ENCODE measurements at places on chromosomes 2 and 18. TPM values are rescaled to one million over a fixed set of nuclear protein-coding genes. Genes with fewer than 3 reads are reported as not detected.

GRCh38 chr18:48183613-48184012 lies 225.6 kb downstream of the ZBTB7C start:
- no peak for DNase-seq

GRCh38 chr2:113137827-113138226 lies 10.4 kb downstream of the IL1RN start:
- DNase-seq: no peak

GRCh38 chr18:47244086-47244485 lies 7.4 kb downstream of the SKOR2 start:
- no peak for DNase-seq

DNA sequence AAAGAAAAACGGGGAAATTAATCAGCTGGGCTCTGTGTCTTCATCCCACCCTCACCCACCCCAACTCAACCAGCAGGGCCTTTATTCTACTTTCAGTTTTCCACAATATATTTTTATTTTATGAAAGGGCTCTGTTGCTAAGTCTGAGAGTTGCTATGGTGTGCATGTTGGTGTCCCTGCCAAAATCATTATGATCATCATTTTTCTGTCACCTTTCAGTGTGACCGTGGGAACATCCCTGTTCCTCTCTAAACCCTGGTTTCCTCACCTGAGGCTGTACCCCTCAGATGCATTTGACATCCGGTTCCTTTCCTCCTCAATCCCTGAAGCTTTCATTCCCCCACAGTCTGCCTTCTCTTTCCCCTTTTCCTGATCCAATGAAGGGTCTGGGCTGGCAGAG lies 180.5 kb downstream of the ZFP36L2 start:
- no peak for DNase-seq

DNA sequence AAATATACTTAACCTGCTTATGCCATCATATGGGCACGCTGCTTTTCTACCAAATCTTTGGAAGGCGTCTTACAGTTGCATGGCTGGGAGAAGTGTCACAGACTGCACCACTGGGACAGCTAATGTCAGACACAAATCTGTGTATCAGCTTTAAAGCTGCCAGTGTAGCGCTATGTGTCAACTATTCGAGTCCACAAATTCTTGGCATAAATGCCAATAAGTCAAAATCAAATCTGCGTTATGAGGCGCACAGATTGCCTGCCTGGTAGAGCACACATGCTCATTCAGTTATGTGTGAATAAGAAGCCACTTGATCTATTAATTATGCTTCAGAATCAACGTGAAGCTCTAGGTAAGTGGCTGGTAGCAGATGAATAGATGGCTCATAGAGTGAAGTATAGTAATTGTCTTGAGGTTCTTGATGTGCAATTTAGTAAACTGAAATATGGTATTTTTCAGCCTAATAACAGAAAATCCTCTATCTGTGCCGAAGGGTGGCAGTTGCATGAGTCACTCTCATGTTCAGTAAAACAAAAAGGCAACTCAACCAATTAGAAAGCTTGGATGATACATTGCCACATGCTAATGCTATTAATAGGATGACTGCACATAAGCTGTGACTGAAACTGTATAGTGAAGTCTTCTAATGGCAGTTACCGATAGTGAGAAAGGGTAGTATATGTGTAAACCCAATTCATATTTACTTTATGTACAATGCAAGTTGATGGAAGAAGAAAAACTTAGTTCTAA lies 52.0 kb downstream of the DCC start:
- no peak for DNase-seq

DNA sequence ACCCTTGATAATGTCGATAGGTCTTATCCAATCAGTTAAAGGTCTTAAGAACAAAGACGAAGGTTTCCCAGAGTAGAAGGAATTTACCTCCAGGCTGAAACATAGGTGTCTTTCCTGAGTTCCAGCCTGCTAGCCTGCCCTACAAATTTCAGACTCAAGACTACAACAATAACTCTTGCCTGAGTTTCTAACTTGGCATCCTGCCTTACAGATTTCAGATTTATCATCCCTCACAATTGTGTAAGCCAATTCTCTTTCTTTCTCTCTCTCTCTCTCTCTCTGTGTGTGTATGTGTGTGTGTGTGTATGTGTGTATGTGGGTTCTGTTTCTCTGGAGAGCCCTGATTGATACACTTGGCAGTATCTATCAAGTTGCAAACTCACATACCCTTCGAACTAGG lies 37.2 kb upstream of the B4GALT6 start:
- DNase-seq: no peak

GRCh38 chr2:99181624-99182000 lies 628 bp downstream of the MRPL30 start:
- no peak for DNase-seq

GRCh38 chr2:30706534-30707303 lies 100.5 kb downstream of the CAPN13 start:
- peak; percentile 75 for DNase-seq

- DNase-seq: no peak
Observed at GRCh38 chr2:183244300-183244844, 120.1 kb downstream of the NUP35 start.

DNA sequence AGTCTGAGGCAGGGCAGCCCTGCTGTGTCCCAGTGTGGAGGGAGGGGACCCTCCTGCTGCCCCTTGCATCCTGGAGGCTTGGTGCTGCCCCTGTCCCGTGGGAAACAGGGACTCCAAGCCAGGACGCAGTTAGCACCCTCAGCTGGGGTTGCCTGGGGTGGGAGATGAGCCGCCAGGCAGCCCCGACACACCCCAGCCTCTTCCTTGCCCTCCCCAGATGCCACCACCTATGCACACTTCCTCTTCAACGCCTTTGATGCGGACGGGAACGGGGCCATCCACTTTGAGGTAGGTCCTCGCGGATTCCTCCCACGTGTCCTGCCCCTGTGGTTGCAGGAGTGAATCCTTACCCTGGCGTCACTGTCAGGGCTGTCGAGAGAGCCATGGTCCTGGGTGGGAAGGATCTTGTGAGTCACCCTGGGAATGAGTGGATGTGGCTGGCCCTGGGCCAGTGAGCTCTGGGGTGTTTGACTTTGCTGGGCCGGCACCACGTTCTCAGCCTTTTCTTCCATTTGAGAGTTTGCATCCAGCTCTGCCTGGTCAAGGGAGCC lies 27.5 kb upstream of the FAHD2A start:
- DNase-seq: no peak

- no peak for DNase-seq
Observed at GRCh38 chr2:223578846-223579245, 23.3 kb downstream of the SCG2 start.

DNA sequence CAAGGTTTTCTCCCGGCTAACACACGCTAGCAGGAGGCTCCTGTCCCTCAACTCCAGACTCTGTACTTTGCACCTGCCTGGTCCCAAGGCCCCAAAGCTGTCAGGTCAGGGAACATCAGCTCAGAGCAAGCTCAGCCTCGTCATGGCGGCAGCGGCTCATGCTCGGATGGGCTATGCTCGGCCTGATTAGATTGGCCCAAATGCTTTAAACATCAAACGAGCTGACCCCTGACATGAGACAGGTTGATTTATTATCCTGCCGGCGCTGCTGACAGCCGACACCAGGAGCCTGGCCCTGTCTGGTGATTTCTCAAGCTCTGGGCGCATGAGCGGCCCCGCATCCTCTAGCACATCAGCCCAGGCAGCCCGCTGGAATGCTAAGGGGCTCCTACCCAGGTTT lies 436.4 kb downstream of the EIPR1 start:
- no peak for DNase-seq

DNA sequence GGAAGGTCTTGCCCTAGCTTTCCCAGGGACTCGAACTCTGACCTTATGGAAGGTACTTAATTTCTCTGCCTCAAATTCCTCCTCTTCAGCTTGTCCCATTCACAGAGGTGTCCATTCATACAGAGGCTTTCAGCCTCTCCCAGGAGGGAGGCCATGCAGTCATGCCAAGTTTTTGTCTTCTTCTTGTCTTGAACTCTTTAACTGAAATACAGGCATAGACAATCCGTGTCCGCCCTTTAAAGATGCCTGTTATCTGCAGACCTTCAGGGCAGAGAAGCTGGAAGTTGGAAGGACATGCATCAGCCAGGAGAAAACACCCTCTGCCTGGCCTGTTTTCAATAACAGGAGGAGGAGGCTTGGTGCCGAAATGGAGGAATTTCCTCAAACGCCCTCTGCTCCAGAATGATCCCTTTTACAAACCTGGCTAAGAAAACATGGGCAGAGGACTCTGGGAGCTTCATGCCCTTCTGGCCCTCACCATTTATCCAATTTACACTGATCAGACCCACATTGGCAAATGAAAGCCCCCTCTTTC lies 308.3 kb downstream of the MYCN start:
- DNase-seq: no peak

The SERPINB3 gene
- polyA plus RNA-seq: not detected

The DIPK1C gene
- polyA plus RNA-seq: 0.20 TPM

The IL1F10 gene
- polyA plus RNA-seq: not detected

The UGT1A3 gene
- polyA plus RNA-seq: not detected

The CXCR1 gene
- 0.18 TPM for polyA plus RNA-seq

The ANKRD36B gene
- 52.8 TPM for polyA plus RNA-seq

The FSHR gene
- polyA plus RNA-seq: not detected

All from left lung (tissue), 14 donors.